Naive thymus-derived CD4-positive, alpha-beta T cell (primary cell): ENCODE measurements at places on chromosomes 12 and 14.

DNA sequence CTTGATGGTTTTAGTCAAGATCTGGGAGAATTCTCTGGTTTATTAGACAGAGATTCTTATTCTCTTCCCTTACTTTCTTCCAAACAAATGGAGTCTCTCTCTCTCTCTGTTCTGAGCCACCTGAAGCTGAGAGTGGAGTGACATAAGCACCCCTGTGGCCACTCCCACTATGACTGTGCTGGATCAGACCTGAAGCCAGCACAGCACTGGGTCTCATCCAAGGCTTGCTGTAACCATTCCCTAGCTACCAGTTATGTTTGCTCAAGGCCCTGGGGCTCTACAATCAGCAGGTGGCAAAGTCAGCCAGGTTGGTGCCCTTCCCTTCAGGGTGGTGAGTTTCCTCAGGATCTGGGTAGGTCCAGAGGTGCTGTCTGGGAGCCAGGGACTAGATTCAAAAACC is 568.5 kb downstream of the AACS start:
- H3K27me3 ChIP-seq, result no peaks in the 10 kb centered on the region
- DNase-seq, result no peak
- no peaks in the 10 kb centered on the region for H3K4me1 ChIP-seq

DNA sequence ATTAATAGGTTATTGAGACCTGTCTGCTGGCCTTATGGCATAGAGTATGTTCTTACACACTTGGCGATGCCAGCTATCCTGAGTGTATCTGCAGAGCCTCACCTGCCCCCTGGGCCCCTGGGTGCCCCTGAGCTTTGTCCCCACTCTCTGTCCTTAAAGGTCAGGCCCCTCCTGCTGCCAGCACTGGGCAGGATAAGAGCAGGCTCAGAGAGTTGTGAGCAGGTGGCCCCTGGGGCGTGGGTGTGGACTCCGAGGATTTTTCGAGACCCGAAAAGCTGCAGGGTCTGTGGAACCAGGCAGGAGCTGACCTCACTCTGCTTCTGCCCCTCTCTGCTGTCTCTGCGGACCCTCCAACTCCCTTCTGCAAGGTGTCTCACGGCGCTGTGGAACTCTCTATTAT is 8.2 kb downstream of the HIP1R start:
- no peaks in the 10 kb centered on the region for H3K4me1 ChIP-seq
- H3K36me3 ChIP-seq, result no peaks in the 10 kb centered on the region
- no peak overlapping the region for H3K4me3 ChIP-seq

- DNase-seq, result no peak
- H3K27me3 ChIP-seq, result no peaks in the 10 kb centered on the region
- H3K27ac ChIP-seq, result no peak overlapping the region
- H3K4me3 ChIP-seq, result peak overlapping the region; percentile 8
- no peaks in the 10 kb centered on the region for H3K36me3 ChIP-seq
- H3K4me1 ChIP-seq, result peaks cover 7% of the 10 kb centered on the region
Measured at GRCh38 chr12:116172224-116172849, 105.2 kb downstream of the MED13L start.

- no peak overlapping the region for H3K27ac ChIP-seq
- H3K36me3 ChIP-seq, result no peaks in the 10 kb centered on the region
- H3K4me3 ChIP-seq, result no peak overlapping the region
Measured at GRCh38 chr14:42198010-42198409, 591.3 kb downstream of the LRFN5 start.

DNA sequence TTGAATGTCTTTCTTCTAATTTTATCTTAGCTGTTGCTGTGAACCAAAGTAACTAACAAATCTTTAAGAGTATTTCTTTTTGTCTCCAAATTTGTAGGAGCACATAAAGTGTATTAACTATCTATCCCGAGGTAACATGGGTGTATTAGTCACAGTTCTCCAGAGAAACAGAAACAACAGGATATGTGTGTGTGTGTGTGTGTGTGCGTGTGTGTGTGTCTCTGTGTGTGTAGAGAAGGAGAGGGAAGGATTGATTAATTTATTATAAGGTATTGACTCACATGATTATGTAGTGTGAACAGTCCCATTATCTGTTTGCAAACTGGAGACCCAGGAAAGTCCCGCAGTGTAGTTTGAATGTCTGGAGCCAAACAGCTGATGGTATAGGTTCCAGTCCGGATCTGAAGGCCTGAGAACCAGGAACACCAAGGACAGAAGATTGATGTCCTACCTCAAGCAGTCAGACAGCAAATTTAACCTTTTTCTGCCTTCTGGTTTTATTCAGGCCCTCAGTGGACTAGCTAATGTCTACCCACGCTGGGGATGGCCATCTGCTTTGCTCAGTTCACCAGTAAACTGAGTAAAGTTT is 14.4 kb downstream of the G2E3 start:
- peaks cover 9% of the 10 kb centered on the region for H3K4me1 ChIP-seq
- no peaks in the 10 kb centered on the region for H3K36me3 ChIP-seq
- DNase-seq, result no peak
- H3K27me3 ChIP-seq, result no peaks in the 10 kb centered on the region
